ENCODE measurements at places on chromosomes 5 and 9.
A peak's percentile ranks its signal among the peaks of the same experiment; 100 is the strongest.

DNA sequence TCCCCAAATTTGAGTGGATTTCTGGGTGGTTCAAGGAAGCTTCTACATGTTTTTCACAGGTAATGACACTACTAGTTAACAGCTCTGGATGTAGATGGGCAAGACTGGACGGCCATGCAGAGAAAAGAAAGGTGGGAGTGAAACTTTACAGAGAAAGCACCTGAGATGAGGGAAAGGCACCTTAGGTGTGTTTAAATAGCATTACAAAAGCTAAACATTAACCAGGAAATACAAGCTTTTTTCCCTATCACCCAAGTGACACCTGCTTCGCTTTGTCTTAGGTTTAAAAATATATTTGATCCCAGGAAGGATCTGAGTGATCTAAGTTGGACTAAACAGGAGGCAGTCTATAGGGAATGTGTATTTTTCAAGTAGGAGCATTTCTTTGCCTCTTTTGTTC is 8.3 kb downstream of the C9orf152 start:
- no peak for DNase-seq

DNA sequence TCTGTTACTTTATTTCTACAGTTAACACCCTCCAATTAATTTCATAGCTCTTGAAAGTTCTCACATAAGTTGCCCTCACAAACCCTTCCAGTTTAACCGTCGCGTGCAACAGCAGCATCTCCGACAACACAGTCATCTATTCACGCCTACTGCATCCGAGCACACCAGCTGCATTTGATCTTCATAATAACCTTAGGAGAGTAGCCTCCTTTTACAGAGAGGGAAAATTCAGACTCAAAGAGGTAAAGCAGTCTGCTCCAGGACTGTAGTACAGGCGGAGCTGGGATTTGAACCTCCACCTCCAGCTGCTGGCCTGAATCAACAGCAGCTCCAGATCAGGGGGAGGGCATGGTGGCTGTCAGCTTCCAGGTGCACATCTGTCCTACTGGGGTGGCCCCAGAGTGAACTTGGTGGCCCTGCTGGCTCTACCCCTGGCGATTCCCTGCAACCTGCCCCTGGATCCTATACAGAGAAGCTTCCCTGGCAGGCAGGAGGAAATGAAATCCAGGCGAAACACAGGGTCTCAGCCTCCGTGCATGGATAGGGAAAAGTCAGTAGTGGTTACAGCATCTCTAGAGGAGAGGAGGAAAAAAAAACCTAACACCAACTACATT is 71.6 kb upstream of the UNC5A start:
- DNase-seq, result no peak

DNA sequence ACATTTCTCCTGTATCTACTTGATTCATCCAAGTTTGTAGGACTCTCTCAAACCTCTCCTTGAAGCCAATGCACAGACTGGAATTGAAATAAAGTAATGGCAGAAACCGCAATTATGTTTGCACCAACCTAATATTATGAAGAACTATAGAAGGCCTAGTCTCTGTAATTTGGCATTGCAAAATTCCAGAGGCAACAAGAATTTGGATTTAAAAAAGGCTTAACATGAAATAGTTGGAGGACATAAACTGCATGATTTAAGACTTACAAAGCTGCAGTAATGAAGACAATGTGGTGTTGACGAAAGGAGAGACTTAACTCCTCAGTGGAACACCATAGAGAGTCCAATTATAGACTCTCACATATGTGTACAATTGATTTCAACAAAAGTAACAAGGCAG is 117.8 kb upstream of the MINAR2 start:
- DNase-seq, result no peak

DNA sequence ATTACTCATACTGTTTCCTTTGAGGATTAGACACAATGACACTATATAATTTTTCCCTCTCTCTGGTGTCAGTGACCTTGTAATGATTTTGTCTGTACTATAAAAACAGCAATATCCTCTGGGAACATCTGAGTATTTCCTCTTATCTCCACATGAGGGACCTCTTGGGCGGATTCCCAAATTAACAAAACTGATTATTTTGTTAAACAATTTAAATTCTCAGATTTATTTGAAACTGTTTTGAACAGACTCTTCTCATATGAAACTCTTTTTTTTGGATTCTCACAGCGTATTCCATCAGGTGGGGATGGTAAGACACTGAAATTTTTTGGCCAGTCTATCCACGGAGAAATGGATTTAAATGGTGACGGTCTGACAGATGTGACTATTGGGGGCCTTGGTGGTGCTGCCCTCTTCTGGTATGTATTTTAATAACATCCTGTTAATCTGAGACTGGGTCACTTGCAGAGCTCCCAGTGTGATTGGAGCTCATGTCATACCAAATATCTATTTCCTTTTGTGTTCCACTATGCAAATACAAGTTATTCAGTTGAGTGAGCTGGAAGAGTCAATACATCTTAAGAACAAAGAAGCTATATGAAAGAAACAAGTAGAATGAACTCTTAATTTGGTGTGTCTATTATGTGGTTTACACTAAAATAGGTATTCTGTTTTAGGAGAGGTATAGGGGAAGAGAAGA is 73.8 kb upstream of the ITGA2 start:
- DNase-seq, result peak; percentile 50

- DNase-seq, result no peak
These were observed 95.6 kb downstream of the ARSB start for GRCh38 chr5:78889369-78890140.

DNA sequence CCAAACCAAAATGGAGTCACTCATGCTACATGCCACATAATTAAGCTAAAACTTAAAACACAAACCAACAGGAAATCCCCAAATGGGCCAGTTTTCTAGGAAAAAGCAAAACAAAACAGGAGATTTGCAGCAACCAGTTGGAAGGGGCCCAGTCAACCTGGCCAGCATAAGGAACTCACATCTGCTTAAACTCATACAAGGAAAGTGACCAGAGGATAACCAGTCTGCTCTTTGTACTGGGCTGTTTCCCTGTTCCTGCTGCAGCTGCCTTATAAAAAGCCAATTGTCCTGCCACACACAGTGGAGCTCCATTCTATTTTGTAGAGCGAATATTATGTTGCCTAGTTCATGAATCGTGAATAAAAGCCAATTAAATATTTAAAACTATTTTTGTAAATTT is 29.5 kb upstream of the PTPDC1 start:
- no peak for DNase-seq

GRCh38 chr9:104769655-104770054 is 5.7 kb downstream of the NIPSNAP3B start:
- no peak for DNase-seq
